ENCODE measurements at places on chromosomes 1 and 21.

GRCh38 chr1:91693557-91693956 lies 192.4 kb downstream of the TGFBR3 start:
- DNase-seq, result no peak

DNA sequence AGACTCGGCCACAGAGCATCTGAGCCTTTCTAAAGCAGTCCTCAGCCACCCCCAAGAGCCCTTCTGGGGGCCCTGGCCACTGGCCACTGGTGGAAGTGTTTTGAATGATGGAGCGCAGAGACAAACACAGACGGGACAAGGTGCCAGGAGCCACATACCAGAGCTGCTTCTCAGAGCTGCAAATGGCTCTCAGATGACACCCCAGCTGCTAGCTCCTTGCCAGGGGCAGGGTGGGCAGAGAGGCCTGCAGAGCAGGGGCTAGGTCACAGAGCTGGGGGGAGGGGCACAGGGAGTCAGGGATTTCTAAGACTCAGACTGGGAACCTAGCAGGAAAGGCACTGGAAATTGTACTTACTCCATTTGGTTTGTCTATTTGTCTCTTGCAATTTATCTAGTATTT lies 30.4 kb downstream of the KCNN3 start:
- DNase-seq, result no peak

GRCh38 chr1:153698923-153699714 lies 20.6 kb downstream of the NPR1 start:
- no peak for DNase-seq

GRCh38 chr1:147579934-147580537 lies 38.7 kb downstream of the BCL9 start:
- no peak for DNase-seq

DNA sequence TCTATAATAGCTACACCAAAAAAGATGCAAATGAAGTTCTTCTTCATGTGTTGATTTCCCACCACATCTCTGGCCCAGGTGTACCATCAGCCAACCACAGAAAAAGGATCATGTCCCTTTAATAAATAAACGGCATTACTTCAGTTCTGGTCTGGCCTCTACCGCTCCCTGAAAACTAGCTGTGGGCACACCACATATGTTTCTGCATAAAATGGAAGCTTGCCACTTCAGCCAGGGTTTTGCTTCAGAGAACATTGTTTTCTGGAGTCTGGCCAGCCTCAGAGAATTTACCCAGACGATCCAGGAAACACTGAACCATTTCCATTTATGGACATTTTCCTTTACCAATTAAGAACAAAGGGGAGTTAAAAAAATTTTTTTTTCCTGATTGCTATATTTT lies 5.8 kb upstream of the LAMC2 start:
- no peak for DNase-seq

- no peak for DNase-seq
Observed at GRCh38 chr1:212675675-212676074, 24.0 kb downstream of the BATF3 start.

GRCh38 chr1:175137369-175137768 lies 55.2 kb downstream of the KIAA0040 start:
- no peak for DNase-seq

- no peak for DNase-seq
Observed at GRCh38 chr1:204983136-204983535, 59.9 kb upstream of the CNTN2 start.

GRCh38 chr21:38424305-38425019 lies 73.8 kb downstream of the ERG start:
- DNase-seq, result no peak

GRCh38 chr1:39711104-39711965 lies 20.1 kb upstream of the HPCAL4 start:
- DNase-seq, result no peak

DNA sequence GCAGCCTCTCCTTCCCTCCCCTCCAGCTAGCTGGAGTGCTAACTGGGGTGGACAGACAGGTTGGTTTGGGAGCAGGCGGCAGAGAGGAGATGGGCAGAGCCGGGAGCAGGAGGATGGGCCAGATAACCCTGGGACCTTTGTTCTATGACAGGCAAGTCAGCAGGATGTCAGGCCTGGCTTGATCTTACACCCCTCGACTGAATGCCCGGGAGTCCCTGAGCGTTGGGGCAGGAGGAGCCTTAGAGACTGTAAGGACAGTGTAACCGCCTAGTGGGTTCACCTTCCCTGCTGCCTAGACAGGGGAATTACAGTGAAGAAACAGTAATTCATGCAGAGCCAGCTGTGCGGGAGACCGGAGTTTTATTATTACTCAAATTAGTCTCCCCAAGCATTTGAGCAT lies 60.2 kb downstream of the MDM4 start:
- no peak for DNase-seq

GRCh38 chr1:36517011-36517771 lies 34.5 kb upstream of the CSF3R start:
- DNase-seq, result no peak

GRCh38 chr1:63730211-63730610 lies 43.6 kb upstream of the ROR1 start:
- DNase-seq, result no peak

DNA sequence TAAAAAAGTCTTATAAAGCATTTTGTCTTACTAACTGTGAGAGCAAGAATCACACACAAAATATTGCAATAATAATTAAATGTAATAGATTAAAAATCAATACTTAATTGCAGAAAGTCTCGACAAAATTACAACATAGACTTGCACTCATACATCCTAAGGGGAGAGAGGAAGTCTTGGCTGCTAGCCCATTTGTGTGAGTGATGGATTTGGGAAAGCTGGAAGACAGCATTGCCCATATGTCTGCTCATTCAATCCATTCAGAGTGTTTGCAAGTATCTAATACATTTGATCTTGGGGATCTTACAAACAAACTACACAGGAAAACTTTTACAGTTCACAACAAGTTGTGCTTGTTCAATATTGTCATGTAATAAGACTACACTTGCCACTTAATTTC lies 140.5 kb downstream of the COL11A1 start:
- no peak for DNase-seq

DNA sequence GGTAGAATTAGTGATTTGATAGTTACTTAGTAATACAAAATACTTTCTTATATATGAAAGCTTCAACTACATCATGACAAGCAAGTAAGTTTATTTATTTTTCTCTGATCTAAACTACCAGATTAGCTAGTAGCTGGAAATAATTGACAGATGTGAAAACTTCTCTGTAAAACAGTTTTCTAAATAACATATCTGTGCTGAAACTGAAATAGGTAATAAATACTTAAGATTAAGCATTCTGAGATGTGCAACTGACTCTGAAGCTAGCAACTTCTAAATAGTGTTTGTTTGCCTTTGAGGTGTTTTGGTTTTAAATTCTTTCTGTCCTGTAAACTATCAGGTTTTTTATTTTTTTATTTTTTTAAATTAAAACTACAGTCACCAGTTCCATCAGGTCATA lies 18.5 kb upstream of the LHX8 start:
- DNase-seq, result no peak

GRCh38 chr1:84366786-84367185 lies 31.5 kb upstream of the DNASE2B start:
- no peak for DNase-seq
